ENCODE measurements at places on chromosomes 6 and 20.

- DNase-seq, result no peak
Measured at GRCh38 chr6:167512696-167513375, 187.9 kb downstream of the TTLL2 start.

DNA sequence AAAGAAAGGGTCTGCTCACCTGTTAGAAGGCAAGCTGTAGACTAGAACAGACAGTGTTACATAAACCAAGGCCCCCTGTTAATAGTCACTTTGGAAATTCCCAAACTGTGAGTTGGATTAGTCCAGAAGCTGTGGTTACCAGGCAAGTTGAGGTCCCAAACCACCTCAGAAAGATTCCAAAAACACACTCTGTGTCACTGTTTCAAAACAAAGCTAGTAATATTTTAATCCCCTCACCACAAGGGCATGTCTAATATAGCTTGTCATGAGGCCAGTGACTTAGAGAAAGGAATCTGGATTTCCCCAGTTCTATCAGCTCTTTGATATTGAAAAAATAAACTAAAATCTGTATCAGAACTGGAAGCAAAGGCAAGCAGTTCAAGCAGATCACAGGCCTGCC is 244.6 kb downstream of the HAO1 start:
- no peak for DNase-seq

GRCh38 chr20:40913224-40914185 is 115.1 kb upstream of the TOP1 start:
- DNase-seq, result no peak

DNA sequence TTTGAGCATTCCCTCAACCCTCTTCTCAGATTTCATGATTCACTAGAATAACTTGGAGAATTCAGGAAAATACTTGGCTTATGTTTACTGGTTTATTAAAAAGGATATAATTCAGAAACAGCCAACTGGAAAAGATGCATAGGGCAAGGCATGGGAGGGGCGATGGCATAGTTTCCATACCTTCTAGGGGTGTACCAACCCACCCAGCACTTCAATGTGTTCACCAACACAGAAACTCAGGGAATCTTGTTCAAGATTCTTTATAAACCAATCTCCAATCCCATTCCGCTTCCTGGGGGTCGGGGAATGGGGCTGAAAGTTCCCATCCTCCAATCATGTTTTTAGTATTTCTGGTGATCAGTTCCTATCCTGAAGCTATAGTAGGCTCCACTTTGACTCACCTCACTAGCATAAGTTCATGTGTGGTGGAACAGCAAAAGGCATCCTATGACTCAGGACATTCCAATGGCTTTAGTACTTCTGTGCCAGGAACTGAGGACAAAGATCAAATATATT is 164.4 kb downstream of the SIM1 start:
- DNase-seq, result no peak
